NCI-H524 treated with DMSO at 0.1 percent for 48 hours (cell line): ENCODE measurements at places on chromosomes 2 and 18.

DNA sequence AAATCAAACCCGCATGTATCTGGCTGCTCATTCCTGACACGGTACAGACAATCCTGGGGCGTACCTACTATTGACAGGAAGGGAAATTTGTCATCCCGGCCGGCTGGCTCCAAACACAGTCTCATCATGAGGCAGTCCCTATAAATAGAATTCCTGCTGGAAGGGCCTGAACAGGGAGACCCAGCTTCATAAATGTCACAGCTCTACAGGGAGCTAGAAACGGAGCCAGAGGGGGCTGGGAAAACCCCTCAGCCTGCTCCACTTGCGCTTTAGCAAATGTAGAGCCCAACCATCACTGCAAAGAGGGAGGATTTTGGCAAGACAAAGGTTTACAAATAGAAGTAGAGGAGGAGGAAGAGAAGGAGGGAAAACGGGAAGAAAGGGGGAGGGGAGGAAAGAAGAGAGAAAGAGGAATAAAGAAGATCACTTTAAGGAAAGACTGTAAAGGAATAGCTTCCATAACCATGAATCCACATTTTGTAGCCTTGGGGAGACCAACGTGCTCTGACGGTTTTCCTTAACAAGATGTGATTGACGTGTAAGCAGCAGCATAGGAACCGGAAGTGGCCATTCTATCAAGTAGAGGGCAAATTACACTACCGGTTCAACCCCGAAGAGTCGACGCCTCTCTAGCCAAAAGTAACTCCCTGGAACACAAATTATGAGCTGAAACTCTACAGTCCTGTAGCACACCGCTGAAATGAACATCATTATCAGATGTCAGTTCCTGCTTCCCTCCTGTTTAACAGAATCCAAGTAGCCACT, 56.8 kb upstream of the TTN start:
- DNase-seq: no peak

DNA sequence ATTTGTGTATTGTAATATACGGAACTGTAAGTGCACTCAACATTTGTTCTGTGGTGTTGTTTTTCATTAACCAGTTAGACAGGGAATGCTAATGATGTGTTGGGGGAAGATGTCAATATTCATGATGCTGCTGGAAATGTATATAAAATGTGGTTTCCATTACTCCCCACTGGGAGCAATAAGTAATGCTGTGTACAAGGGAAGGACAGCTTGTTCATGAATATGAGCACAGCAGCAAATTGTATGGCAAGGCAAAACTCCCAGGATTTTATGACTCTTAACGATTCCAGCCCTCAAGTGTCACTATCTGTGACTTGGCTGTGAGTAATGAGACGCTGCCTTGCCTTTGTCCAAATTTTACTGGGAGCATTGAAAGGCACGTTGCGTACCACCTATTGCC, 312.4 kb upstream of the DDX18 start:
- no peak for DNase-seq

GRCh38 chr2:119441376-119442225, 9.9 kb downstream of the TMEM37 start:
- DNase-seq: no peak

DNA sequence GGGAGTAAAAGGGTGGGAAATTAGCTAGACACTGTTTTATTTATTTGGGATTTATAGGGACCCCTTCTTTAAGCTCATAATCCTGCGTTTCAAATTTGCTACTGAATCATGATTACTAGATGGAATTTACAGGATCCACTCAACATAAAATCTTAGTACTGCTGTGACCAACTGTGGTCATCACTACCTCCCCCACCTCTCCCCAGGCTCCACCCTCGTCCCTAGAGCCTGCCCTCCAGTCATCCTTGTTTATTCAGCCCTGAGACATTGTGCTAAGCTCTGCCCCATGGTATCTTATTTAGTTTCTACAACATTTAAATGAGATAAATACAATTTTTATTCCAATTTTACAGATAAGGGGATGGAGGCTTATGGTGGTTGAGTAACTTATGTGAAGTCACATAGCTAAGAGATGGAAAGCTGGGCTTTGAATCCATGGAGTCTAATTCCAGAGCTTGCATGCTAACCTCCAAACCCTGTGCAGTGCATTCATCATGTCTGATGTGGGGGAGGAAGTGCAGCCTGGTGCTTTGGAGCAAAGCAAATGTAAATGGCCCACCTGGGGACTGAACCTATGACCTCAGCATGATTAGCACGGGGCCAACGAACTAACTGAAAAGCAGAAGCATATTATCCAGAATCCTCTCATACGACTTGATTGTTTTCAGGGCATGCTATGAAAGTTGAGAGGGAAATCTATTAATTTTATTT, 502.4 kb downstream of the TMEM182 start:
- no peak for DNase-seq

GRCh38 chr18:75089748-75090327, 119.1 kb downstream of the PTGR3 start:
- DNase-seq: no peak

DNA sequence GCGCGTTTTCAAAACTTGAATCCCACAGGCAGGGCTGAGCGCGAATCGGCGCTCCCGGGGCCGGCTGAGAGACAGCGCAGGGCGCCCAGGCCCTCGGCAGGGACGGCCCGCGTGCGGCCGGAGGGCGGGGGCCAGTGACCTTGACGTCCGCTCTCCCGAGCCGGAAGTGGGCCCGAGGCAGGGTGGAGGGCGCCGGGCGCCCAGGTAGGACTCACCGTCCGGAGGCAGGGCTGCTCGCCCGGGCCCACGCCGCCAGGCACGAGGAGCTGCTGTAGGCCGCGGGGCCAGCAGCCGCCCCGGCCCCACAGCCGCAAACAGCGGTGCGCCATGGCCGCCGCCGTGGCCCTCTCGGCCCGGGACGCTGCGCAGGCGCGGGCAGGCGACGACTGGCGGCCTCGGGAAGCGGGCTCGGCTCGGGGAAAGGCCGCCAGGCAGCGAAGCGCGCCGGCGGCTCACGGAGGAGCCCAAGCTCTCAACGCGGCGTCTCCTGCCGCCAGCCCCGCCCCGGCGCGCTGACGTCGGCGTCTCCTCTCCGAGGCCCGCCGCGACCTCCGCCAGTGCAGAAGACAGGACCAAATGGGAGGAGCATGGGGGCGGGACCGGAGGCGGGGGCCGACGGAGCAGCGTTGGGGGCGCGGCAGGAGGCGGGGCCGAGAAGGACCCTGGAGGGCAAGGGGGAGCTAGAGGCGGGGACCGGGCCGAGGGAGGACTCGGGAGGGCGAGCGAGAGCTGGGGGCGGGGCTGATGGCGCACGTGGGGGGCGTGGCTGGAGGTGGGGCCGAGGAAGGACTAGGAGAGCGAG, at the start of gene AFG3L2:
Gene AFG3L2 (minus strand): TSS at position 474 of the 802 bp plus-strand sequence. CDS start 145 bp downstream, at position 329.
- peak; percentile 92 for DNase-seq

- DNase-seq: no peak
These were observed 977.3 kb upstream of the ACVR2A start for GRCh38 chr2:146867477-146867986.

DNA sequence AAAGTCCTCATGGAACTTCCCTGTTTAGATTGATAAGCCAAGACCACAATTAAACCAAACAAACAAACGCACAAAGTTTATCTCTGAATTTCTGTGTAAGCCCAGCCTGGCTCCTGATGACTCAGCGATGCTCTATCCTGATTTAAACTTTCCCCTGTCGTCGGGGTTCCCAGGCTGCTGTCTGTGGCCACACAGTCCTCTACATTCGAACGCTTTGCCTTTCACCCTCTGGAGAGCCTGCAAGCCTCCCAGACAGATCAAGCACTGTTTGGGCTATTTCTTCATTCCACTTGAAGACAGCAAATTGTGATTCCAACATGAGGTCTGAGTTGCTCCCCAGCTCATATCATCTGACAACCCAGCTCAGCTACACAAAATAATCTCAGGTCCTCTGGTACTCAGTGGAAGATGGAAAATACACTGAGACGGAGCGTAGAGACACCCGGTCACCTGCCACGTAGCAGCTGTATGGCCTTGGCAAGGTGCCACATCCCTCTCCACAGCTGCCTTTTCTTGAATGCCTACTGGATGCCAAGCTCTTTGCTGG, 51.2 kb downstream of the CYRIA start:
- no peak for DNase-seq

GRCh38 chr18:69874058-69874457, 73.6 kb downstream of the CD226 start:
- no peak for DNase-seq

DNA sequence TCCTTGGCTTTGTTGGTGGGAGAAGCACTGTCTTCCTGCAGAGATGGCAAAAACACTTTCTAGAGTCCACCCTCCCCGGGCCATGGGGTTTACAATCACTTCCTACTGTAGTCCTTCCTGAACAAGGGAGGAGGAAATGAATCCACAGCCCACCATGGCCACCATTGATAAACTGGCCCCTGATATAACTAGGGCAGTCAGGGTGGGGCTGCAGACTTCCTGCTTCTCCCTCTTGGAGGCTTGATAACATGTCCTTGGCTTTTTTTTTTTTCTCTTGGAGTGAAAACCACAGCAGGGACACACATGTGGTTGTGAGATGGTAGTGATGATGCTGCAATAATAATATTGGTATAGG, 437.8 kb downstream of the ZNF521 start:
- DNase-seq: no peak

DNA sequence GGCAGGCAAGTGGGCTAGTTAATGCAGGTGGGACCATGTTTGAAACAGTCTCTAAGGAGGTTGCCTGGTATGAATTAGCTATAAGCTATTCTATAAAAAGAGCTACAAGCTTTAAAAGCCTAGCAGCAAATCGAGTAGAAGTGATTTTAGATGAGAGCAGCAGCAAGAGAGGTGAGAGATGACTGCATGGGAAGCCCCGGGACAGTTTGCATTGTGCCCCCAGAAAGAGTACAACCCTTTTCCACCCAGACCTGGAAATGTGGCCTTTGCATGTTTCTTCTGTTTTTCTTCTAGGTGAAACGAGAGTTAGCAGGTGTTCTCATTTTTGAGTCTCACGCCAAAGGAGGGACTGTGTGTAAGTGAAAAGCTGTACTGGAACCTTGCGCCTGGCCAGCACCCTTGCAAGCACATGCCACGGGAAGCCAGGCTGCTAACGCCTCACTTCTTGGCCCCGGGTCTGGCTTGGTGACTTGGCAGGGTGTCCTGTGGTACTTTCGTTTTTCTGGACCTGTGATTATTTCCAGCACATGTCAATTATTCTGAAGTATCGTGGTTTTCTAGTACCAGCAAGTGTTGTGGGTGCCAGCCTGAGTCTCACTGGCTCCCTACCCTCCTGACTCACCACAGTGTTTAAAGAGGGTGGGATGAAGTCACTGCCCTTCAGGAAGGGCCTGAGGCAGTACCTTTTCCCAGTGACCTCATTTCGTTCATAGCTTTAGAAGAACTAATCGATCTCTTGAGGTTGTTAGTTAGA, 90.3 kb upstream of the MAP3K20 start:
- no peak for DNase-seq

- no peak for DNase-seq
These were observed 20.8 kb downstream of the KCNE4 start for GRCh38 chr2:223072826-223073225.

DNA sequence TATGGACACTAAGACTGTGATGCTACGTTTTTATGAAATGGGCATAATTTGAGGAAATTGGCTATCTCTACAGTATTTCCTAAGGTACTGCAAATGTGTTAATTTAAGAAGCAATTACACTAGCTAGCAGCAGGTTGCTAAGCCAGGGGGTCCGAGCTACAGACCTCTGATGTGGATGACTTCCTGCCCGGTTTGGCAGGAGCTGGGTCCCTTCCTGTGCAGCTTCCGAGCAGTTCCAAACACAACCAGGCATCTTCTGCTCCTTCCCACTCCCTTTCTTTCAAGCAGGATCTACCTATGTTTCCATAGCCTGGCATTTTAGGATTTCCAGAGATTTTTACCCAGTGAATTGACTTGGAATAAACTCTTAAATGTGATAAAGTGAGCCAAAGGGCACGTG, 55.7 kb downstream of the SCN2A start:
- DNase-seq: no peak

GRCh38 chr2:66481100-66481549, 46.2 kb downstream of the MEIS1 start:
- no peak for DNase-seq

DNA sequence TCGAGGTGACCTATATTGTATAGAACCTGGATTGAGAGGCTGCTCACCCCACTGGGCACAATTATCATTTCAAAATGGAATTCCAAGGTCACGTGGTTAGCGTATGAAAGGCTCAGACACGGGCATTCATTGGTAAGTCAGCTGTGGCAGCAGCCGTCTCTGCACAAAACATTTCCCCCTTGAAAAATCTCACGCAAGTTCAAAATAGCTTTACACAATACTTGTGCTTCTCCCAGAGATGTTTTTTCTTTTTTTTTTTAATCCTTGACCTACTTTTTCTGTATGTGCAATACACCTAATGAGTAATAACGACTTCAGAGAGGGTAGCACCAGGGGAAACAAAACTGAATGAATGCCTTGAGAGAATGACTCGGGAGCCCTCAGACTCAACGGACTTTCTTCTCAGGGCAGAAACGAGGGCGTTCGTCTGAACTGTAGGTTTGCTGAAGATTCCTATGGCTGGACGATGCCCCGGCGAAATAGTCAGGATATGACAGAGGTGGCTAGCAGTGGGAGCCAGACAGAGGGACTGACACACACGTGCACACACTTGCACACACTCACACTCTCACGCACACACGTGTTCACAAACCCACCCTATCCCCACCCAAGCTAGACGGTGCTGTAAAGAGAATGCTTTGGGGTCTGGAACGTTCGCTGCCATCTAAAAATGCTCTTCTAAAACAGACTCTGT, 77.8 kb downstream of the PDCL3 start:
- no peak for DNase-seq

DNA sequence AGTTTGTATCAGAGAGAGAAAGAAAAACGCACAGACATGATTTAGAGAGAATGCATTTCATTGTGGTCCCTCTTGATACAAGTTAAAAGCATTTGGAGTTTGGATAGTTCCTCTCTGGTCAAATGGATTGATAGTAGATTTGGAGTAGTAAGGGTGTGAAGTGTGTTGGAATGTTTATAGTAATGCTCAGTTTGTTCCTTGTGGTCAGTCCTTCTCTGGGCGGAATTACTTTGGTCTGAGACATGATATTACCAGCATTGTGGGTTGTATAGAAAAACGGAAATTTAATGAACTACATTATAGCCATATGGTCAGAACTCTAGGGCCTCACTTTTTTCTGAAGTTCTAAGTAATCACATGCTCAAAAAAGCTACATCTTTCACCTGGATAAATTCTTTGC, 178.9 kb downstream of the AGAP1 start:
- no peak for DNase-seq

DNA sequence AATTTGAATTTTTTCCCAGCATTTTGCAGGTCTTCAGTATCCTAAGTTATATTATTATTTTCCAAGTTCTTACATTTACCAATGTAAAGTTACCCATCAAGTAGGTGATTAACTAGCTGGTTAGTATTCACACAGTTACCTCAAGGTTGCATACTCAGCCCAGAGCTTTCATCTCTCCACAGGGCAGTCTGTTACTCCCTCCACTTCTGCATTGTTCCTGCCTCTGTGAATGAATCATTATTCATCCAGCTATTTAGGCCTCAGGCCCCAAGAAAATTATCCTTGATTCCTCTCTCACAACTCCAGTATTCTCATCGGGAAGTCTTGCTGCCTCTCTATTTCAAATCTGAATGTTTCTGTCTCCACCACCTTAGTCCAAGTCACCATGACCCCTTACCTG, 92.2 kb downstream of the SMC6 start:
- DNase-seq: no peak
